ENCODE measurements at places on chromosomes 5 and 9.

DNA sequence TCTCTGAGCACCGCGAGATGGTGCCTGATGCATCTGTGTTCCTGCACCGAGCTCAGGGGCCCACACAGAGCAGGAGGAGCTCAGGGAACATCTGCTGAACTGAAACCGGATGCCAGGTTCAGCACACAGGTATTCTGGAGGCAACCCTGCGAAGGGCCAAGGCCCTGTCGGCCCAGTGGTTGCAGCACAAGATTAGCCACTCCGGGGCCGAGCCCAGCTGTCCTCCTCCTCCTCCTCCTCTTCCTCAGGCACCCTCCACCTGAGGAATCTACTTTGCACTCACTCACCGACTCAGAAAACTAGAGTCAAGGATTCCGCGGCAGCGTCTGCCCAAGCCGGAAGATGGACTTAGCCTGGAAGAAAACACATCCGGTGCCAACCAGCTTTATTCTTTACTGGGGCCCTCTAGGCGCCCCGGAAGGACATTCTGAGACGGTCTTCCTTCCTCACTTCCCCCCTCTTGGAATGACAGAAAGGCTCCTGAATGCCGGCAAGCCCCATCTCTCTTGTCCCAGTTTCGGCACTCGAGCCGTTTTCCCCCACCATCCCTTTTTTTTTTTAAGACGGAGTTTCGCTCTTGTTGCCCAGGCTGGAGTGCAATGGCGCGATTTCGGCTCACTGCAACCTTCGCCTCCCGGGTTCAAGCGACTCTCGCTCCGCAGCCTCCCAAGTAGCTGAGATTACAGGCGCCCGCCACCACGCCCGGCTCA is at the start of gene ZBTB6:
Gene ZBTB6, minus strand, starts transcription at position 360 of the 710 bp plus-strand sequence. CDS start 1,251 bp downstream, outside the sequence.
- peak; percentile 71 for DNase-seq

DNA sequence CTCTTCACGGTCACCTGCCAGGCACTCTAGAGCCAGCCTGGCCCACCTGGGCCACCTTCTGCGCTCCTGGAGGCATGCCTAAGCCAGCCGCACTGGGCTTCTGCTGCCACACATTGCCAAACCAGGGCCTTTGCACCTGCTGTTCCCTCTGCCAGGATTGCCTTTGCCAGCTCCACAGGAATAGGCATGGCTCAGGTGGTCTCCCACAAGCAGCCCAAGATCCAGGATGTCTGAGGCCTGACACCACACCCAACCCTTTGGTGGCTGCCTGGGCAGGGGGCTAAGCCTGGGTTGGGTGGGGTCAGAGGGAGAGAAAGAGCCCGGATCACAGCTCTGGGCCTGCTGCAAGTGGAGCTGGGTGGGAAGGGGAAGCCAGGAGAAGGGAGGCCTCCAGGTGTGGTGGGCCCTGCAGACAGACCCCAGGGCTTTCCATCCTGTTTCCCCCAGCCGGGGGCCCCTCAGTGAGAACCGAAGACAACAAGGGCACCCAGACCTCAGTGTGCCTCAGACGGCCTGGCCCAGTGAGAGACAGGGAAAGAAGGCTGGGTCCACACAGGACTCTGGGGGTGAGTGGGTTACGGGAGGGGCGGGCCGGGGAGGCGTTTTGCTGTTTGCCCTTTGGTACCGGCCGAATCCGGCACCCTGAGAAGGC is 672 bp upstream of the SUSD3 start:
- no peak for DNase-seq

DNA sequence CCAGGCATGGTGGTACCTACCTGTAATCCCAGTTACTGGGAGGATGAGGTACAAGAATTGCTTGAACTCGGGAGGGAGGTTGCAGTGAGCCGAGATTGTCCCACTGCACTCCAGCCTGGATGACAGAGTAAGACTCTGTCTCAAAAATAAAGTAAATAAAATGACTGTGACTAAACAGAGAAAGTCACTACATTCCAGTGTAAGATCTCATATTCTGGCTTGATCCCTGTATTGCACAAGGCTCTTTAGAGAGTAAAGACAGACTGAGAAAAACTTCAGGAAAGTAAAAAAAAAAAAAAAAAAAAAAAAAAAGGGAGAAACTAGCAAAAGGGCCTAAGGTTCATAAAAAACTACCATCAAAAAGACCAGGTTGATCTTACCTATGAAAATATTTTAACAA is 106.6 kb upstream of the PJA2 start:
- no peak for DNase-seq

DNA sequence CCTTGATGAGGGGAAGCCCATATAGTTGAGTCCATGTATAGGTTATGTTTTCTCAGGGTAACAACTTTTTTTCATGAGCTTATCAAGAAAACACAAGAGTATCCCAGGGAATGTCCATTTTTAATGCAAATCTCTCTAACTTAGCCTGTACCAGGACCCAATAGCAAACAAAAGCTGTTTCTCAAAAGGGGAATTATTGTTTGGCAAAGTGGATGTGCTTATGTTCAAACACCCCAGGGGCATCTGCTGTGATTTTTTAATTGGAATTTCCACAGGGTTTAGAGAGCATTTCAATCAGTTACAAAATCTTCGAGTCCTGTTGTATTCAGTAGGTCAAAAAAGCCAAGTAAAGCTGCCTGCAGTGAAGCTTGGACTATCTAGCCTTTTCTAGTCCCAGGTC is 33.4 kb upstream of the CSNK1G3 start:
- DNase-seq = no peak

- DNase-seq = no peak
These were observed 224.8 kb downstream of the MCTP1 start for GRCh38 chr5:95060098-95060497.

DNA sequence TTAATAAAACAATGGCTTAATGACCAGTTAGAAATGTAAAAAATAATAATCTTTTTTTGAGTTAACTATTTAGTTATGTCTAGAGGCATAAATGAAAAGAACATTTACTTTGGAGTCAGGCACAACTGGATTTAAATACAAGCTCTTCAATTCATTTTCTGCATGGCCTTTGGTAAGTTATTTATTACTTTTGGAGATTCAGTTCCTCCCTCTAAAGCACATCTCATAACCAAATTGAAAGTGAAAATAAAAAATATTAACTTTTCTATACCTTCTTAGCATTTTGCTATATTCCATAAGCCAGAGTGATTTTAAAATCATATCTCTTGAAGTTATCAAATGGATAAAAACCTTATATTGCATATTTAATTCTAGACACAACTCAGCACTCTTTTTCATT is 434.9 kb upstream of the SMARCA2 start:
- DNase-seq = no peak

- no peak for DNase-seq
These were observed 275.0 kb downstream of the ARHGEF28 start for GRCh38 chr5:73901043-73901442.

GRCh38 chr9:91246846-91247245 is 114.9 kb downstream of the AUH start:
- no peak for DNase-seq

DNA sequence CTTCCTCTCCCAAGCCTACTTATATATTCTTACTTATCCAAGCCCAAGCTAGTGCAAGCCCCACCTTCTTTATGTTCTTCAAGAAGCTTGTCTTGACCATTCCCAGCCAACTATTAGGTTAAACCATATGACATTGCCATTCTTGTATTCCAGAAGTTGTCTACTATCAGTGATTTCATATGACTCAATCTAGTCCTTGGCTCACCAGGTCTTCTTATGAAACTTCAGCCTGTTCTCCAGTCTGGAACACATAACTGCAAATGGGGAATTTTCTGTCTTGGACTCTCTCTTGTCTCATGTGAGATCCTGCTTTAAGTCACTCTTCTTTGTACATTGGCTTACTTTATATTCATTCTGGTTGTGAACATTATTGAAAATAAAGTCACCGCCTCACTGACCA is 130.7 kb downstream of the TTLL11 start:
- DNase-seq = no peak

DNA sequence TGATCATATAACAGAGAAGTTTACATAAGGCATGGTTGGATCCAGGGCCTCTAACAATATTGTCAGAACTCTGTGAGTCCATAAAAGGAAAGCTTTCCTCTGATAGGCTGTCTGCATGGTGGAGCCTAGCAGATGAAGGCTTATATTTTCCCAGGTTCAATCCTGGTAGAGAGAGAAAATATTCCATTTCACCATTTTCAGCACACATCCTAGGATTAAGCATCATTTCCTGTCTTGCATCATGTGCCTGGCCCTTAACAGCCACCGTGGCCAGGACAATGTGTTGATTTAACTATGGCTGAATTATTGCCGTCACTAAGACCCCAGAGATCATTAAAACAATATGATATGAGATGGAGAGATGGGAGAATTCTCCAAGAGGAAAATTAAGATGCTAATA is 90.9 kb upstream of the GRIA1 start:
- DNase-seq = no peak

DNA sequence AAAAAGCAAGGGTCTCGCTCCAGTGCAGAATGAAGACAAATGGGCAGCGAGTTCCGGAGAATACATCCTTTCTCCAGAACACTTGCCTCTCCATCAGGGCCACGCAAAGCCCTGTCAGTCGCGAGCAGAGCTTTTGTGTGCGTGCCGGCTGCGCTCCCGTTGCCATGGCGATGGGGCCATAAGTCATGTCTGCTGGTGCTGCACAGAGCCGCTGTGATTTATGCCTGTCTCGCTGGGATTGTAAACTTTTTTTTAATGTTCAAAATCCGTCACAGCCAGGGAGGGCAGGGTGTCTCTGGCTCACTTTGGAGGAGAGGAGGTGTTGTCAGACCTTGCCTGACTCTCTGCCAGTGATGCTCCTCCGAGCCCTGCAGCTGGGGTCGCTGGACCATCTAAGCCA is 272.7 kb downstream of the TRIM32 start:
- peak; percentile 67 for DNase-seq

DNA sequence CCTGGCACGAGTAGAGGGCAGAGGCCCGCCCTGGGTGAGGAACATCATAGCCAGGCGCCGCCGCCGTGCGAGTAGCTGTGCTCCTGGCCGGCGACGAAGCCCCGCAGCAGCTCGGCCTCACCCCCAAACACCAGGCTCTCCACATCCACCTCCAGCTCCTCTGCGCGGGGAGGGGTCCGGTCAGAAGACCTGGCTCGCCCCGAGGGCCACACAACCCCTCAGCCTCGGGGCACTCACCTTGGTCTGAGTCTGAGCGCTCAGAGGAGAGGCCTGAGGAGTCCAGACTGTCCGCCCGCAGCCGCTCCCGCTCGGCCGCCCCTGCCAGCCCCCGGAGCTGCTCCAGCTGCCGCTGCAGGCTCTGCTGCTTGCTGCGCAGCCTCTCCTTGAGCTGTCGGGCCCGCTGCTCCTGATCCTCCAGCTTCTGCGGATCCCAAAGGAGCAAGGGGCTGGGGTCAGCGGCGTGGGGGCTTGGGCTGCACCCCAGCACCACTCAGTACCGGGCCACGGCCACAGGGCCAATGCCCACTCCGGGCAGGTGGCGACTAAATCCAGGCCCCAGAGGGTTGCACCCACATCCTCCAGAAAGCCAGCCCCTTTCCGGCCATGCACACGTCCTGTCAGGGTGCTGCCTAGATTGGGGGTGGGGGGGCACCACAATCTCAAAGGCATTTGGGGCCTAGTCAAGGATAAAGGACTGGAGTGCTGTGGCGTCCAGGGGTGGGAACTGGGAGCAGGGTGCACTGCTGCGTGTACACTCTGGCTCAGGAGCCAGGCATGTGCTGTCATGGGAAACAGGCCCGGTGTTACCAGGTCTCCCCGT is 3.9 kb downstream of the MXD3 start:
- no peak for DNase-seq

DNA sequence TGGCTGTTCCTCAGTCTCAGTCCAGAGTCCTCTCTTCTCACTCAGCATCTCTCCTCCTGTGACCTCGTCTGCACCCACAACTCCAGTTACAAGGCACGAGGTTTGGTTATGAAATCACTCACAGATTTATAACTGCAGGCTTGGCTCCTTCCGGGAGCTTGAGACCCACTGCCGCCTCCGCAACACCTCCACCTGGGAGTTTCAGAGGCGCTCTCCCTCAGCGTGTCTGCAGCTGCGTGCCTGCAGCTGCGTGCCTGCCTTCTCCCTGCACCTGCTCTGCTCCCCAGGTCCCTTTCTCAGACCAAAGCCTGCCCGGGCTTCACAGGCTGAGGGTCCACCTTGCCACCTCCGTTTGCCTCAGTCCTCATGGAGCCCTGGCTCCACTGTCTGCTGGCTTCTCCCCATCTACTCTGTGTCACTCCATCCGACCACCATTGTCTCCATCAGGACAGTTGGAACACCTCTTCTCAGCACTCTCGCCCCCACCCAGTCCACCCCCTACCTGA is 51.5 kb downstream of the HRH2 start:
- no peak for DNase-seq

GRCh38 chr9:82679472-82679871 is 383.5 kb downstream of the RASEF start:
- no peak for DNase-seq

Measured in NCI-H1417 treated with DMSO at 0.1 percent for 48 hours (cell line).